ENCODE measurements at places on chromosomes 2 and 18. TPM values are rescaled to one million over a fixed set of nuclear protein-coding genes. Genes with fewer than 3 reads are reported as not detected.
A peak's percentile ranks its signal among the peaks of the same experiment; 100 is the strongest.

Gene LRRFIP1
- total RNA-seq = 92.3 TPM

Gene ANKRD29
- 0.79 TPM for total RNA-seq

Gene TUBA4B
- not detected for total RNA-seq

Gene CHRNG
- total RNA-seq = 6.9 TPM

Gene CRYGC
- total RNA-seq = not detected

Gene ATP6V1B1
- total RNA-seq = 0.53 TPM

Gene UBE2E3
- 87.1 TPM for total RNA-seq

Gene ADD2
- total RNA-seq = 0.85 TPM

Gene C2orf66
- total RNA-seq = not detected

Gene C2orf68
- 61.9 TPM for total RNA-seq

GRCh38 chr2:172447811-172448493, 20.6 kb downstream of the ITGA6 start:
- DNase-seq = no peak

DNA sequence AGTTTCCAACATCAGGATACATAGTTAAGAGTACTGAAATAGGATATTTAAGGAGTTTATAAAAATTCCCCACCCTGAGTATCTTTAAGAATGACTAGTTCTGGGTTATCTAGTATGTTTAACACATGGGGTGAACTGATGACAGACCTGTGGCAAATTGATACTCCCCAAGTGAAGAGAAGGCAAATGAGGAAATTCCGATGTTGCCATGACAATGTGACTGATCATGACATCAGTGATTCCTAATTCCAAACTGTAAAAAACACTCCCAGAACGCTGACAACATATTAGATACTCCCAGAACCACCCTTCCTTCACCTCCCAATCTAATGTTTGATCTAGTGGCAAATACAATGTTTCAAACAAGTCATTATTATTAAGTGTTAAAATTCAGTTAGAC, 77.6 kb downstream of the RBMS1 start:
- DNase-seq = no peak

DNA sequence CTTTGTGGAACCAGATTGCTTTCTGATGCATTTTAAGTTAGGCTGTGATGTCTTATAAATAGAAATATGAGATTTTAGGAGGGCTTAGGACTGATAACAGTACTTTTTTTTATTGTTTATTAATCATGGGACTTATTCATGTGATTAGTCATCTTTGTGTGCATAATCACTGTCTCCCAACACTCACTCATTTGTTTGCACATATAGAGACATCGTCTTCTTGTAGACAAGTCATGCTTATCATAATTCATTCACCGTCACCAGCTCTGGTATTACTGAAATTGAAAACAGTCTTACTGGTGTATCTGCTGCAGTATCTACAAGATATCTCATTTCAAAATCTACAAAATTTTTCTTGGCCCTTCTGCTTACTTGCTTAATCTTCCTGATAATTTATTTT, 45.8 kb downstream of the WDR7 start:
- no peak for DNase-seq

GRCh38 chr2:151119374-151119773, 142.3 kb downstream of the RBM43 start:
- DNase-seq = no peak

DNA sequence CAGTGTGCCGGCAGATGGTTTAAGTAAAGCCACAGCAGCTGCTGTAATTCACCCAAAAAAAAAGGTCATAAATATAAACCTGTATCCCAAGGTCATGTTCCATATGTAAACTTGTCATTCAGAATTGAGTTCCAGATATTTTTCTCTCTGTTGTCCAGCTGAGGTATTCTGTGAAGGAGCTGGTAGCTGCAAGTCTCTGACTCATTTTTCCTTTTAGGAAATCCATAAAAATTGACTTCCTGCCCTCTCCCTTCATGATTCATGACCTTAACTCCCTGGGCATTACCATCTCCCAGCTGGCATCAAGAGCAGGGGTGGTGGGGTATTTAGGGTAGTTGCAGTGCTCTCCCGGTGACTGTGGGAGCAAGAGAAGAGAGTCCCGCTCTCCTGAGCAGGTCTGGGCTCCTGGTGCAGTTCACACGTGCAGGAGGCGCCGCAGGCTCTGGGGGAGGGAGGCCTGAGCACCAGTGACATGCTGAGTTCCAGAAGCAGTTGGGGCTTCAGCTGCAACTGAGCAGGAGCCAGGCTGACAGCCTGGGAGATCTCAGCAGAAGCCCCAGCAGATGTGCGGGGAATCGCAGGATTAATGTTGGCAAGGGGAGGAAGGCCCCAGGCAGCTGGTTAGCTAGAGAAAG, 192.6 kb downstream of the MGAT5 start:
- DNase-seq = no peak

GRCh38 chr2:209387389-209387788, 36.5 kb upstream of the MAP2 start:
- no peak for DNase-seq

DNA sequence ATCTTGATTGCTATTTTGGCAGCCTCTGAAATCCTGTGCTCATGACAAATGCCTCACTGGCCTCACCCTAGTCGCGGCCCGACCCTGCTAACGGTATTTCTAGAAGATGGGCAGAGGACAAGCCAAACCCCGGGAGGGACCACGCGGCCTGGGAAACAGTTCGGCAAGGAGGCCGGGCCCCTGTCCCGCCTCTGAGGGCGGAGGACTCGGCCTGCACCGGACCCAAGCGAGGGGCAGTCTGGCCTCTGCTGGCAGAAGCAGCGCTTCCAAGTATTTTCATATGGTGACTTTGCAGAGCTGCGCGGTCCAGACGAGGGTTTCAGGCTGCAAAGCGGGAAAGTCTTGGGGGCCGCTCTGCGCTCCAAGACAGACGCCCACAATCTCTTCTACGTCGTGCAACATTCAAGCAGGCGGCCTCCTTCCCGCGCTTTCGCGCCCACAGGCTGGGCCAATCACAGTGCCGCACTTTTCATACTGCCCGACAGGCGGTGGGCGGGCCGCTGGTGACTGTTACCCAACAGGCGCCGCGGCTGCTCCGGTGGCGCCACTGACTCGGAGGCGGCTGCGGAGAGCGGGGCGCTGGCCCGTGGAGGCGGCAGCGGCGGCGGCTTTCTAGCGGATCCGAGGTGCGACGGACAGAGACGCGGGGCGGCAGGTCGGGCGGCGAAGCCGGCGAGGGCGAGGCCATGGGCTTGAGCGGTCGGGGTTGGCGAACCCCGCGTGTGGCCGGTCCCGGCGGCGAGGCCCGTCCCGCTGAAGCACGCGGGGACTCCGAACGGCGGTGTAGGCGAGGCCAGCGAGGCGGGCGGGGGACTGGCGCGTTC, at the start of gene RBM44:
Gene RBM44, plus strand, starts transcription at position 544 of the 824 bp plus-strand sequence. CDS start 14,831 bp downstream, outside the sequence.
- no peak for DNase-seq

GRCh38 chr18:5444847-5445246, 99.0 kb downstream of the EPB41L3 start:
- no peak for DNase-seq

GRCh38 chr2:8544786-8545694, 136.8 kb upstream of the ID2 start:
- peak; percentile 74 for DNase-seq

- no peak for DNase-seq
Measured at GRCh38 chr2:55048508-55049042, 1.7 kb downstream of the RTN4 start.

DNA sequence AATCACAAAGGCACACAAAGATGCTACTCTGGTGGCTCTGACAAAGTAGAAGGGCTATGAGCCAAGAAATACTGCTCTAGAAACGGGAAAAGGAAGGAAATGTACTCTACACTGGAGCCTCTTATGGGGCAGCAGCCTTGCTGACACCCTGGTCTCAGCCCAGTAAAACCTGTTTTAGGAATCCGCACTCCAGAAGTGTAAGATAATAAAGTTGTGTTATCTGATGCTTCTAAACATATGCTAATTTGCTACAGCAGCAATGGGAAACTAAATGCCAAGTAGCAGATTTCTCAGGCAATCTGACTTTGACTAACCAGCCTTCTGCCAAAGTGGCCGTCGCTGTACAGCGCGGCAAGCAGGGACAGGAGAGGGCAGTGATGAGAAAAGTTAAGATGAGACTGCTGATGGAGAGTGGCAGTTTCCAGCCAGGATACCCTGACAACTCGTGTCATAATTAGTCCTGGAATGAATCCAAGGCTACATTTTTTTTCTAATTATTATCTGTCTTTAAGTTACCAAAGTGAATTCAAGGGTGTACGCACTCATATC, 99.0 kb downstream of the NETO1 start:
- no peak for DNase-seq

DNA sequence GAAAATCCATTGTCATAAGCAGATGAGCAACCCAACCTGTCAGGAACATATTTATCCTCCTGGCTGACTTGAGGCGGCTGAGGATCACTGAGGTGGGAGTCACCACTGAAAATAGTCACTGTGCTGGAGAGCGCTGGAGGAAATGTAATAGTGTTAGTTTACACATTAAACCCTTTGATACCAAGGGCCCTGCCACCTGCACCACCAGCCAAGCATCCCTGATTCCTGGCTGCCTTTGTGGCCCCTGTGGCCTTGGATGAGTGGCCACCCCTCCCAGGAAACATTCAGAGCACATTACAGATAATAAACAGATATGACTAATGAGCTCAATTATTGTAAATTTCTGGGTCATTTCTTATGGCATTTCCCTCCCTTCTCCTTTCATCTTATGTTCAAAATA, 105.9 kb downstream of the LYPD1 start:
- DNase-seq = no peak

DNA sequence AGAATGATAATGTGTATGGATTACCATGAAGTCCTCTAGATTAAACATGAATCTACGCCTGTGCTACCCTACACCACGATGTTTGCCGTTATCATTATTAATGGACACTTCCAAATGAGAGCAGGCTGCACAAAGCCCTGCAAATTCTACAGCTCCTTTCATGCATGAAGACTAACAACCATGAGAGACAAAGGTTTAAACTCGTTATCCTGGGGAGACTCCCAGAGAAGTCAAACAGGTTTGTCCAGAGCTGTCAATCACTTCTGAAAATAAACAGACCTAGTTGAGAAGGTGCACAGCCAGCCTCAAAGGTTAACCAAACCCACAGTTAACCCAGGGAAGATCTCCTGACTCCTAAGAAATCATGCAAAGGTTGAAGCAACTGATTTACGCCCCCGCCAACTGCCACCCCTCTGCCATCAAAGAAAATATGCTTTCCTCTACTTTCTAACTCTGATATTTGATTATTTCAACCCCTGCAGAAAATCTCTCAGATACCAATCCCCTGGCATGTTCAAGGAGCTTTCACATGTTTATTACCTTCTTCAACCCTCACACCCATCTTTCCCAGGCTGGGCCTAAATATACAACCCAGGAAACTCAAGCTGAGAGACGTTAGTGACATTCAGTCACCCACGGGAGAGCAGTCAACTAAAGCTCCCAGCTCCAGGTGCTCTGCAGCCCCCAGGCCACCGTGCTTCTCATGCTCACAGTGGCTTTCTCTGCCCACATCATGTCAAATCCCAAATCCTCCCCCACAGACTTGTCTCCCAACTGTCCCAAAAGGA, 35.9 kb downstream of the MYO5B start:
- no peak for DNase-seq

- DNase-seq = no peak
Measured at GRCh38 chr2:230921806-230922595, 3.0 kb downstream of the GPR55 start.

DNA sequence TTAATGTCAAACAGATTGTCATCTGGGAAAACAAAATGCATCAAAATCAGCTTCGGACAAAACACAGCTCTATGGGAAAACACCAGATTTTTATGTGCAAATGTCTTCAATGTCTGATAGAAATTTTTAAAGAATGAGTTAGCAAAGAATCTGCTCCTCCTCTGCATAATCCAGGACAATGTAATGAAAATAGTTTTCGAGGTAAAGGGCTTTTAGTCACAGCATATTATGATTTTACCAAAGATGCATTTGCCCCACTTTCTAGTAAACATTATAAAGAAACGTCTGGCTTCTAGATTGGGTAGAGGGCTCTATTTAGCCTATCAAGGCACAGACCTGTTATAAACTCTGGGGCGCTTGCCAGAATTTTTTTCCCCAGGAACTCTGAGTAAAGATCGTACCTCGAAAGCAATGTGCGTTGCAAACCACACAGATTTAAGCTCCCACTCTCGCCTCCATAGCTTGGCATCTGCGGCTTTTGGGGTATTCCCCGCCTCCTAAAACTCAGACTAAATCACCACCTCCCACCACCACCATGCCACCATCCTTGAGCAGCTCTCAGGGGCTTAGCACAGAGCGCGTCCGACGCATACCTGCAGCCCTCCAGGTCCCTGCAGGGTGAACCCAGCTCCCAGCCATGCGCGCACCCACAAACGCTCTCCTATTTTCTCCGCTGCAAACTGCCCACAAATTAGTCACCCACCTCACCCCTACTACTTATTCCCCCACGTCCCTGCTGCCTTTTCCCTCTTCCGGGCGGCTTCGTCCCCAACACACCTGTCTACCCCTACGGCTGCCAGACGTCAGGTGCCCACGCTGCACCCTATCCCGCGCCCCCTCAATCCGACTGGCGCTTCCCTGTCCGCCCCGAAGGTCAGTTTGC, 829 bp downstream of the ACVR1C start:
- DNase-seq = no peak

DNA sequence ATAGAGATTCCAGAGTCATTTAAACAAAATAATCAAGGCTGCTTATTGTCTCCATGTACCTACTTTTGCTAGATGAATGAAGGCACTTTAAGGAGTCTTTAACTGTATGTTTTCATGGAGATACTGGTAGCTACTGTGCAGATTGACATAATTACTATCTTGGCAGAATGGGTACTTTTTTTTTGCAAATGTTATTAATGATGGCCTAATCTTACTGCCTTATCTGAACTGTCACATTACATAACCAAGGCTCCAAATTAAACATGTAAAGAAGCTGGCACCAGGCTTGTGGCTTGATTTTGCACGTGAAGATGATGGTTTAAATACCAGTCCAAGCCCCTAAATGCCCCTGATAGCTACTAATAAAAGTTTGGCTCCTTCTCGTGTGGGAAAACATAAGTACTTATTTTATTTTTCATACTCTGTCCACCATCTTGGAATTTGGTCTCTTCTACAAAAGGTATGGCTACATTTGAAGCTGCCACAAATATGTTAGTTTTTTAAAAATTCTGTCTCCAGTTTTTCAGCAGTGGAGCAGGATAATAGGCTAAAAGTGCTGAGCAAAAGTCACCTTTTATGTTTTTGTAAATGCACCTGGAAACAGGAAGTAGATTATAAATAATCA, 4.1 kb downstream of the TRIB2 start:
- no peak for DNase-seq

Measured in psoas muscle (tissue), 8 donors.